ENCODE measurements at places on chromosomes 11 and 22.

DNA sequence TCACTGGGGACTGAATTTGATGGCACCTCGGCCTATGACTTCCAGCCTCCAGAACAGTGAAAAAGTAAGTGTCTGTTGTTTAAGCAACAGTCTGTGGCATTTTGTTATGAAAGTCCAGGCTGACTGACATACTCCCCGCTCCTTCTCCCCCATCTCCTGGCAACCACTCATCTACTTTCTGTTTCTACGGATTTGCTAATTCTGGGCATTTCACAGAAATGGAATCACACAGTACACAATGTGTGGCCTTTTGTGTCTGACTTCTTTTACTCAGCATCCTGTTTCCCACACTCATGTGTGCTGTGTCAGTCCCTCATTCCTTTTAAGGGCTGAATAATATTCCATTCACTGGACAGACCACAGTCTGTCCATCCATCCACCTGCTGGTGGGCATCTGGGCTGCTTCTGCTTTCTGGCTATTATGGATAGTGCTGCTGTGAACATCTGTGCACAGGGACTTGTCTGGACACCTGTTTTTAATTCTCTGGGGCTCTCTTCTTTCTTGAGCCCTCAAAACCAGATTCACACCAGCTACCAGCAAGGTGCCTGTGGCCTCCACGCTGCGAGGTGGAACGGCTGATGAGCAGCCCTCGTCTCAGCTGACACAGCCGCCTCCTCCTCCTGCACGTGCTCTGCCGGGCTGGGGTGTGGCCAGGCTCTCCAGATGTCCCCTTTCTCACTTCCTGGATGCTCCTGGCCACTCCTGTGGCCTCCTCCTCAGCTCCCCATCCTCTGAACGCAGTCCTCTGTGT is 333.1 kb downstream of the CTTN start:
- no peak for DNase-seq

DNA sequence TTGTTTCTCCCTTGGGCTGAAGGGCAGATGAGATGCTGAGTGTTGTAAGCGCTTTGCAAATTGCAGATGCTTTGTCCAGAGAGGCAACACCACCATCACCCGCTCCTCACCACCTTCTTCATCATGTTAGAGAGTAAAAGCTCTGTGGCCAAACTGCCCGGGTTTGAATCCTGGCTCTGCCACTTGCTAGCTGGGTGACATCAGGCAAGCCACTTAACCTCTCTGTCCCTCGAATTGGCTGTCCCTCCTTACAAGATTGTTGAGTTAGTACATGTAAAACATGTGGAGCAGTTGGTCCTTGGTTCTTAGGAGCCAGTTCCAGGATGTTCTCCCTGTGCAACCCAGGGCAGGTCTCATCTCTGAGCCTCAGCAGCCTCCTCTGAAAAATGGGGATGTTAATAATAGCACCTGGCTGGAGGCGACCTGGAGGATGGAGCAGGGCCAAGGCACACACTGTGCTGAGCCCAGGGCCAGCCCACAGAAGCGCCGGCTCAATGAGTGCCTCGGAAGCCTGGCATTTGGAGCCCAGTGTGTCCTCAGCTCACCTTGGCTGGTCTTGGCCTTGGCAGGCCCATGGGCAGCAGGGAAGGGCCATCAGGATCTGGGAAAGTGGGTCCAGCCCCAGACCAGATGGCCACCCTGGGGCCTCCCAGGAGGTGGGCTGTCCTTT is 10.5 kb downstream of the C11orf86 start:
- DNase-seq = no peak

GRCh38 chr11:20669820-20670684 is 666 bp downstream of the NELL1 start:
- no peak for DNase-seq

GRCh38 chr22:40147388-40148176 is 30.1 kb upstream of the TNRC6B start:
- DNase-seq = no peak

DNA sequence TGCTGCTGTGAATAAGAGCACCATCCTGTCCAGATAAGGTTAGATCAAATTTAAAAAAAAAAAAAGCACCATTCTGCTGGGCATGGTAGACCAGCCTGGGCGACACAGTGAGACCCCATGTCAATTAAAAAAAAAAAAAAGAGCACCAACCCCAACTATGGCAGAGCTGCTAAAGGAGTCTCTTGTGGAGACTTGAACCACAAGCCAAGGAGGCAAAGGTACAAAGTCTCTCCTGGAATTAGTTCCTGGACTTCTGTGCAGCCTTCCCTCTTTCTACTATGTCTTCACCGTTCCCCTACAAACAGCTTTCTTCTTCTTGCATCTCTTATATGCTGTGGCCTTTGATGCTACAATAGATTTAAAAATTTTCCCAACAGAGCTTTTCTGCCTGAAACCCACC is 1.3 kb downstream of the PIK3C2A start:
- no peak for DNase-seq

All from AG08395 (cell line).